ENCODE measurements at places on chromosomes 4 and X.

DNA sequence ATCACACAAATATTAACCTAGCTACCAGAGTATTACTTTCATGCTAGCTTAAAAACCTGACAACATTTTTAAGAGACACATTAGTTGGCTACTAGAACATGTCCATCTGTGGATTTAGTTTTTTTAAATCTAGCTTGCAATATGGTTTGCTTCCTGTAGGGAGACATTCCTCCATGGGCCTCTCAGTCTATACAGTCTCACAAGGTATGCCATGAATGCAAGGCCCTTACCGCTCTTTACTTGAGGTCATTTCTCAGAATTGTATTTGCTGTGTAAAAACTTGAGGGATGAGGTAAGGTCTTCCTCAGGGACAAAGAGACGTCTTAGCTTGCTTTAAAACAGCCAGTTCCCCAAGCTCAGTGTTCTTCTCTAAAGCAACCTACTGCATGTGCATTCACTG is 26.9 kb downstream of the UBA6 start:
- DNase-seq: no peak

DNA sequence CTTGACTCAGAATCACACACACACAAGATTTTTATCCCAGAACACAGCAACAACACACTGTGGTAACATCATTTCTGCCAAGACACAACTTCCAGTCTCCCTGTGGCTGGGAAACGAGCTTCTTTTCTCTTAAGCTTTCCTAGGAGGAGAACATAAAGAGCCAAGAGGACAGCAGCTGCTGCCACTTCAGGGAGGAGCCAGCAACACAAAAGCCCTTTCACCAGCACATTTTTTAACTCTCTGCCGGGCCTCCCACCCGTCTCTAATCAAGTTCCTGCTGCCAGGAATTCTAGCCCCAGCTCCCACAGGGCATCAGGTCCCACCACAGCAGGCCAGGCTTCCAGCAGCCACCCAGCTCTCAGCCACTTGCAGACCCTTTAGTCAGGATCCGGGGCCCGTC is 22.4 kb downstream of the FAT1 start:
- no peak for DNase-seq

- DNase-seq: no peak
Observed at GRCh38 chr4:116489739-116490138, 595.6 kb downstream of the TRAM1L1 start.

GRCh38 chrX:65642914-65643491 is 24.5 kb upstream of the MSN start:
- no peak for DNase-seq

DNA sequence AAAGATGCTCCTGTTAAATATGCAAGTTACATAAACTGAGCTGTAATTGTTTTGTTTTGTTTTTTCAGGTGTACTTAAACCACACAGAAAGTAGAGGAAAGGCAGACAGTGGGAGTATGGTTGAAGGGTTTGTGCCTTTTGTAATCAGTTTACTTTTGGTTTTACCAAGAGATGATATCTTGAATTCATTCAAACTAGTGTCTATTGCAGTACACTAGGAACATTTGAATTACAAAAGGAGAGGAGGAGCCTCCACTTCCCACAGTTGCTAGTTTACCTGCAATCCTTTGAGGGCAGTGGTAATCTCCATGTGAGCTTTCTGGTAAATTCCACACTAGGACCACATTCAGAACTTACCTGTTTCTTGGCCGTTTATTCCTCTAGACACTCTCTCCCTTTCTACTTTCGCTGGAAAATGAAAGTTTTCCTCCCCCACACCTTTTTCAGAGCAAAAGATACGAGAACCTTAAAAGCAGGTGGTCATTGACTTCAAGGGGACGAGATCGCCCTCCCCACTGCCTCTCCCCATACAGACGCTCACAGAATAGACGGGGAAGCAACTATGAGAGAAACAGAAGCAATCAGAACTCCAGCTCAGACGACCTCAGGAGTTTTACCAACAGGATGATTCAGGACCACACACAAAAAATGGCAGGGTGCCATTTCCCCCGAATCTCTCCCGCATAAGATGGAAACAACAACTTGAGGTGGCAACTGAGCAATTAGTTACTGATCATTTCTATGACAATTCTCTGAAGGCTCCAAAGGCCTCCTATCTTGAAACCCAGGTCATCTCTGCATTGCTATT is 3.3 kb downstream of the RBM47 start:
- DNase-seq: no peak

DNA sequence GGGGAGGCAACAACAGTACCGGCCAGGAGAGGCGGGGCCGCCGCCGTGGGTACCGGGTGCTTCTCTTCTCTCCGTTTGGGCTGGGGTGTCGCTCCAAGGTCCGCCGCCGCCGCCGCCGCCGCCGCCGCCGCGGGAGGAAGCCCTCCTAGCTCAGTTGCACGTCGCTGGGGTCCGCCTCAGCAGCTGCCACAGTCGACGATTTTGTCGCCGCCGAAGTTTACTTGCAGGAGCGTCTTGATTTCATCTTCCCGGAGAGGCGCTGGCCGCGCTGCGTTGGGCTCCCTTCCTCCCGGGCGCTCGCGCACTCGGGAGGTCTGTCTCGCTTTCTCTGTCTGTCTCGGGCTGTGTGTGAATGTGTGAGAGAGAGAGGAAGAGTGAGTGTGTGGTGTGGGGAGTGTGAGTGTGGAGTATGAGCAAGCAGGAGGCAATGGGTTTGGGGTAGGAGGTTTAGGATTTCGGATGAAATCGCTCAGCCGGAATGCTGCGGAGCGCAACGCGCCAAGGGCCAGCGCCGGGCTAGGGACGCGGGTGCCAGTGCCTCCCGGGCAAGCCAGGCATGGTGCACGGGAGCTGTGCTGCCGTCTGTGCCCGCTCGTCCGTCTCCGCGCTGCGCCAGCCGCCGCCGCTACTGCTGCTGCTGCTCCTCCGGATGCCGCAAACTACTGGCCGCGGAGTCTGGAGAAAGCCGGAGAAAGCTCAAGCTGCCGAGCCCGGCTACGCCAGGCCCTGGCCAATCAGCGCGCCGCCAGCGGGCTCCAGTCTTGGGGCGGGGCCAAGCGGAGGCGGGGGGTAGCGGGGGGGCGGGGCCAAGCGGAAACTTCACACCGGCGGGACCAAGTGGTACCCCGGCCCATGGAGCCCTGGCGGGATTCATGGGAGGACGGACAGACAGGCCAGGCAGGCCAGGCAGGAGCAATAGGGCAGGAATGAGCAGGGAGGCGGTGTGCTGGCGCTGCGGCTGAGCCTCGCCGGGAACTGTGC is at the start of gene PCDH19:
PCDH19 (minus strand) TSS at position 664 of the 981 bp plus-strand sequence. CDS start 1,676 bp downstream, outside the sequence.
- DNase-seq: peak; percentile 0

DNA sequence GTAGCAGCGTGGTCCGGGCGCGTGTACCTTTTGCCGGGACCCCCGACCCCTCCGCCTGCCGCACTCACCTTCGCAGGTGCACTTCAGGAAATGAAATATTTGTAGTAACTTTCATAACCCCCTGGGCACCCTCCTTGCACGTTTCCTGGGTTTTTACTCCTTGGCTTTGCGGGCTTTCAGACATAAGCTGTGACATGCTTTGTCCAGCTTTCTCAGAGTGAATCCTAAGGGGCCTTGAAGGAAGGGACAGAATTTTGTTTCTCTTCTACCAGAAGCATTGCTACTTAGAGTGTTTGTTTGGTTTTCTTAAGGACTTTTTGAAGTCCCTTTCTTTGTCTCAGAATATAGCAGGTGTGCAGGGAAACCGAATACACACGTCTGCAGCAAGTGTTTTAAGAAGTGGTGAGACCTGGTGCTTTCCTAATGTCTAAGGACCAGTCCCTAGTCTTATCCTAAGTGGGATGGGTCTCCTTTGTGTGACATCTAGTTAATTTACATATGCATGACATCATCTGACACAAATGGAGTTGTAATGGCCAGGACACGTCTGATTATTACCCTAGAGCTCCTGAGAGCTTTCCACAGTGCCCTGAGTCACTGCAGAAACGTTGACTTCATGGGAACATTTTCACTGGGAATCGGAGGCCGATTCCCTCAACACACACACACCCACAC is 1.3 kb downstream of the FAM149A start:
- DNase-seq: no peak

DNA sequence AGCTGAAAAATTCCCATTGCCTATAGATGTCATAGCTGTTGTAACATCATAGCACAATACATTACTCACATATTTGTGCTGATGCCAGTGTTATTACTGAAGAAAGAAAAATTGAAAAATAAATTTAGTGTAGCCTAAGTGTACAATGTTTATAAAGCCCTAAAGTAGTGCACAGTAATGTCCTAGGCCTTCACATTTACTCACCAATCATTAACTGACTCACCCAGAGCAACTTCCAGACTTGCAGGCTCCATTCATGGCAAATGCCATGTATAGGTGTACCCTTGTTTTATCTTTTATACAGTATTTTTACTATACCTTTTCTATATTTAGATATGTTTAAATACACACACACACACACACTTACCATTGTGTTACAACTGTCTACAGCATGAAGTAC is 265.4 kb upstream of the MAGEB18 start:
- no peak for DNase-seq

DNA sequence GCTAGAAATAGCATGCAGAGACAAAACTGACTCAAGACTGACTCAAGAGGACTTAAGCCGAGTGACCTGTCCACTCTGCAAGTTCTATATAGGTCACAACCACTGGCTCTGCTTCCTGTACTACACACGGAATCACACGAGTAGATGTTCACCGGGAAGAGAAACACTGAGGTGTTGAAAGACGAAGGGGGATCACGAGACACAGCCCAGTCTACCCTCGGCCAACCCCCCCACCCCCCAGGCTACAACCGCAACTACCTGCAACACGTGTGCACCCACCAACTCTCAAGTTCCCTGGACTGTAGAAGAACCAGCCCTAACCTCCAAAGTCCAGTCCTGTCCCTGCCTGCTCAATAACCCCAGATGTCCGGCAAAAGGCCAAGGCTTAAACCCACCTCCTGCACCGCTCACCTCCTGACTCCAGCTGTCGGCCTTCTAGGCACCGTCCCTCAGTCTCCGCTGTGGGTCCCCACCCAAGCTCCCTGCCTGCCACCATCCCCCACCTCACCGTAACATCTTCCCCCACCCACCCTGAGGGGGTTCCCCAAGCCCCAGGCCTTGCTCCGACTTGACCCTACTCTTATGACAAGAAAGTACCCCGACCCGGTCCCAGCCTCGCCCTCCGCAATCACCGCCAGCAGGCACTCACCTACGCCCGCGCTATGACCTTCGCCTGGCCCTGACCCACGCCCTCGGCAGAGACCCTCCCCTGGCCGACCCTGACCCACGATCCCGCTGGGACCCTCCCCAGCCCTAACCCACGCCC is 739 bp downstream of the GAK start:
- DNase-seq: no peak

DNA sequence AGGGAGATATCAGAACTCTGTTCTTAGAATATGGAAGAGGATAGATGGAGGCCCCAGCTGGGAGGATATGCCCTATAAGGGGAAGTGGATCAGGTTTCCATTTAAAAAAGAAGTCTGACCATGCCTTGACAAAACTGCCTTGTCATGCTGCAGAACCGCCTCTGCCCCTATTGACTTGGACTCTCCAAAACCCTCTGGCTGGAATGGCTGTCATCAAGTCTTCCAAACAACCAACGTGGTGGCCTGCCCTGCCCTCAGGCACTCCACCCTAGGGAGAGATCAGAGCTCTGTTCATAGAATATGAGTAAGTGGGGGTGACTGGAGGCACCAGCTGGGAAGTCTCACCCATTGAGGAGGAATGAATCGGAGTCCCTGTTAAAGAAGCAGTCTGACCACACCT is 114.9 kb downstream of the VSIG4 start:
- no peak for DNase-seq

- DNase-seq: no peak
Observed at GRCh38 chr4:30828264-30828926, 108.2 kb downstream of the PCDH7 start.

DNA sequence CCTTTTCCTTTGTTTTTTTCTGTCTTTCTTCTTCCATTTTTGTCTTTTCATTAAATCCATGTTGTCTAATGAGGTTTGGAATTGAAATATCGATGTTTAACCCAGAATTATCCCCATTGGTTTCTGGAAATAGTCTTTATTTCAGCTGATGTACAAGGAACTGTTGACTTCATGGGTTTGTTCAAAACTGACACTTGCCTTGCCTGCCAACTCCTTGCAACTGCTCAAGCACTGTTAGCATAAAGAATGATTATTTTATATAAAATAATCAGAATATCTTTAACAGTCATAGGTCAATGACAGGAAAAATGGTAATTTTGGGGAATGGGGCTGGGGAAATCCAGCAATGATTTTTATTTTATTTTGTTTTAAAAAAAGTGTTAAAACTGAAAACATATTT is 359.6 kb upstream of the LCORL start:
- DNase-seq: no peak

DNA sequence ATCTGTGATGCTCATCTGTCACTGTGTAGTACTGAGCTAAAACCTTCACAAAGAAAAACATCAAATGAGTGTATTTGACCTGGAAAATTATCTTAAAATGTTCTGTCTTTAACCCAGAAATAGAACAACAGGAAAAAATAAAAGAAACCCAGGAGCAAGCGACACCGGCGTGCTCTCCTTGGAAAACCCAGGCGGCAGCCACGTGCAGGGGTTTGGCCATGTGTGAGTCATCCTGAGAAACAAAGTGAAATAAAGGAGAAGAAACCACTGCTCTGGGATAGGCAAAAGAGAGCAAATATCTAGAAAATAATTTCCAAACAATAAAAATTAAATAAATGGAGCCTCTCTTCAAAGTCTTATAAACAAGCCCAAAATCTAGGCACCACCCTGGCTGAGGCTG is 20.0 kb upstream of the TMEM128 start:
- no peak for DNase-seq

DNA sequence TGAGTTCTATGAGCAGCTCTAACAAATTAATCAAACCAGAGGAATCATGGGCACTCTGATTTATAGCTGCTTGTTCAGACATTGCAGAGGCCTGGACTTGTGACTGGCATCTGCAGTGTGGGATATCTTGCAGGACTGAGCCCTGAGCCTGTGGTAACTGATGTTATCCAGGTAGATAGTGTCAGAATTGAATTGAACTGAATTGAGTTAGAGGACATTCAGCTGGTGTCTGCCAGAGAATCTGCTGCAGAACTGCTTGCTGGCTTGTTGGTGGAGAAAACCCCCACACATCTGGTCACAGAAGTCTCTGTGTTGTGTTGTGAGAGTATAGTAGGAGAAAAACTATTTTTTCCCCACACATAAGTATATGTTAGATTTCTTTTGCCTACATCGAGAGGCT is 42.2 kb downstream of the SMIM20 start:
- DNase-seq: no peak

DNA sequence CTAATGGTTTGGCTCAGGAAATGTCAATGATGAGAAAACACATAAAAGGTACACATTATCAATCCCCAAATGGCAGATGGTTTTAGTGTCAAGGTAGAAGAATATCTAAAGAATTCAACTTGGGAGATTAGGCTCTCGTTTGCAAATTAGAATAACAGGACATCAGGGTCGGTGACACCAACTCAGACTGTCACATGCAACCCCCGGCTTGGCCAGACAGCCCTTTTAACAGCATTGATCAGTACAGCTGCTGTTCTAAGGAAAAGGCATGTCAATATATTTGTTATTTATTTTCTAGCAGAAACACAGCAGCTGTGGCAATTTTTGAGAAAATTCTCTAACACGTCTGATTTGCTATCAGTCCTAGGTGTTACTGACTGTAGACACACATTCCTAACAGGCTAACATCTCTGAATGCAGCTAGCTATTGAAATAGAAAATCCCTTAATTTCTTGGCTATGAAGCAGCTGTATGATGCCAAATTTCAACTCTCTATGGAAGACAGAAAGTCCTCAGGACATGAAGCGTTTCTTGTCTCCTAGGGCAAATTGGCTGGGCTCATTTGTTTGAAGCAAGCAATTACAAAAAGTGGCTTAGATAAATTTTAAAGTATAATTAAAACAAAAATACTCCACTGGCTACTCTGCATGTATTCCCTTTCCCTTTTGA is 269.0 kb upstream of the CXXC4 start:
- DNase-seq: no peak

Data from CD4-positive, alpha-beta T cell treated with Interleukin-2 at 100 ng/mL for 4 hours (primary cell).